Left renal cortex interstitium (tissue), 4 donors: ENCODE measurements at places on chromosomes 12 and 14. TPM values are rescaled to one million over a fixed set of nuclear protein-coding genes. Genes with fewer than 3 reads are reported as not detected.

GRCh38 chr12:6031001-6031400 lies 85.9 kb upstream of the ANO2 start:
- DNase-seq = no peak

The CFAP251 gene
- polyA plus RNA-seq = 9.2 TPM

DNA sequence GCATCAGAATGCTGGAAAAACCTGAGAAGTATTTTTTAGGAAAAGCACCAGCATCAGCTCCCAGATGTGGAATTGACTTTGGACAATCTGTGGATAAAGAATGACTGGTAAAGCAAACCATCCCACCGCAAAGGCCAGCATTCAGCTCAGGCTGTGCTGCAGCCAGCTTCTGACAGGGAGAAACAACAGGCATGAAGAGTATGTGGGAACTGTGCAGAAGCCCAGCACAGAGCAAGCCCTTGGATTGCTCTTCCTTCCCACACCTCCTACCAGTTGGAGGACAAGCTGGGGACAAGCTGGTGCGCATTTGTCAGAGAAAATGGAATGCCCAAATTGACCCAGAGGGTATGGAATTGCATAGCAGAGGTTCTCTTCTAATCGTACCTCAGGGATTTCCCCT lies 228.1 kb downstream of the ANO2 start:
- no peak for DNase-seq

DNA sequence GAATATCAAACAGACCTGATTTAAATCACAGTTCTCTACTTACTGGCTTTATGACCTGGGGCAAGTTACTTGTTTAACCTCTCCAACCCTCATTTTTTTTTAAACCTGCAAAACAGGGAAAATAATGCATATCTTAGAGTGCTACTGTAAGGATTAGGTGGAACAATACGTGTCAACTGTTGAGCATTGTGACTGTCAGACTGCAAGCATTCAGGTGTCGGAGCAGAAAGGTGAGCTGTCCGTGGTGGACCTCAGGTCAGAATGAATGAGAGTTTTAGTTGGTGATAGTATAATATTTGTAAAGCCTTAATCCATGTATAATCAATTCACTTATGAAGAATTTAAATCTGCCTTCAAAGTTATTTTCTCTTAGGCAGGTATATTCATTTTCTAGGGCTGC lies 404.2 kb downstream of the ETNK1 start:
- DNase-seq = no peak

The GLI1 gene
- polyA plus RNA-seq = 15.0 TPM

The MEG3 gene
- polyA plus RNA-seq = 69.1 TPM

DNA sequence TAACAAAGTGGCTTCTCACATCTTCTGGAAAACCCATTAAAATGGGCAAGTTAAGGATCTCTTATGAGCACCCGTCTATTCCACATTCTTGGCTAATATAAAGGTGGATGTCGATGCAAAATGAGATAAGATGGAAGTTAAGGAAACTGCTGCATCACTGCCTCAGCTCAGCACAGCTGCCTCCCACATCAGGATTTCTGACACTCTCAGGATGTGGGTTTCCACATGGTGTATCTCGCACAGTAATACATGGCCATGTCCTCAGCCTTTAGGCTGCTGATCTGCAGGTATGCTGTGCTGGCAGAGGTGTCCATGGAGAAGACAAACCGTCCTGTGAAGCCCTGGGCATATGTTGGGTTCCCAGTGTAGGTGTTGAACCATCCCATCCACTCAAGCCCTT lies 1348.0 kb downstream of the TMEM121 start:
- no peak for DNase-seq

GRCh38 chr12:67966560-67966959 lies 22.7 kb upstream of the IFNG-AS1 start:
- no peak for DNase-seq

DNA sequence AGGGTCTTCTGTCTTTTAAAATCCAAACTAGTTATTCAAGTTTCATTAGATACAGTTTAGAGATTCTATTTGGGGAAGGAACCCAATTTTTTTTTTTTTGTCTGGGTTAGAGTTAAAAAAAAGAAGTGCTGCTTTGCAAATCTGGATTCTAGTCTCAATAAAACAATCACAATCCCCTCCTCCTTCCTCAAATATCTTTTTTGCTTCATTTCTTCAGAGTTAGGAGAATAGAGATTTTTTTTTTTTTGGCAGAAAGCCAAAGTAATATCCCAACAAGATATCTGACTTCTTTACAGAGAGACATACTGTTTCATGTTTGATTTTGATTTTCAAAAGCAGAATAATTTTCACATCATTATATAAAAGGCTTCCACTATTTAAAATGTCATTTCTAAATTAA lies 201.9 kb downstream of the FOXN3 start:
- no peak for DNase-seq

The GPR84 gene
- polyA plus RNA-seq = 0.18 TPM
